T47D (cell line): ENCODE measurements at places on chromosomes 1 and 21.
A peak's percentile ranks its signal among the peaks of the same experiment; 100 is the strongest.

GRCh38 chr1:172480431-172480830 is 36.6 kb upstream of the PIGC start:
- no peak for DNase-seq

GRCh38 chr1:2802421-2802961 is 998 bp upstream of the TTC34 start:
- no peak for DNase-seq

- DNase-seq: no peak
These were observed 46.3 kb downstream of the COL18A1 start for GRCh38 chr21:45451091-45451740.

GRCh38 chr1:204806943-204807687 is 63.5 kb upstream of the NFASC start:
- DNase-seq: peak; percentile 91

DNA sequence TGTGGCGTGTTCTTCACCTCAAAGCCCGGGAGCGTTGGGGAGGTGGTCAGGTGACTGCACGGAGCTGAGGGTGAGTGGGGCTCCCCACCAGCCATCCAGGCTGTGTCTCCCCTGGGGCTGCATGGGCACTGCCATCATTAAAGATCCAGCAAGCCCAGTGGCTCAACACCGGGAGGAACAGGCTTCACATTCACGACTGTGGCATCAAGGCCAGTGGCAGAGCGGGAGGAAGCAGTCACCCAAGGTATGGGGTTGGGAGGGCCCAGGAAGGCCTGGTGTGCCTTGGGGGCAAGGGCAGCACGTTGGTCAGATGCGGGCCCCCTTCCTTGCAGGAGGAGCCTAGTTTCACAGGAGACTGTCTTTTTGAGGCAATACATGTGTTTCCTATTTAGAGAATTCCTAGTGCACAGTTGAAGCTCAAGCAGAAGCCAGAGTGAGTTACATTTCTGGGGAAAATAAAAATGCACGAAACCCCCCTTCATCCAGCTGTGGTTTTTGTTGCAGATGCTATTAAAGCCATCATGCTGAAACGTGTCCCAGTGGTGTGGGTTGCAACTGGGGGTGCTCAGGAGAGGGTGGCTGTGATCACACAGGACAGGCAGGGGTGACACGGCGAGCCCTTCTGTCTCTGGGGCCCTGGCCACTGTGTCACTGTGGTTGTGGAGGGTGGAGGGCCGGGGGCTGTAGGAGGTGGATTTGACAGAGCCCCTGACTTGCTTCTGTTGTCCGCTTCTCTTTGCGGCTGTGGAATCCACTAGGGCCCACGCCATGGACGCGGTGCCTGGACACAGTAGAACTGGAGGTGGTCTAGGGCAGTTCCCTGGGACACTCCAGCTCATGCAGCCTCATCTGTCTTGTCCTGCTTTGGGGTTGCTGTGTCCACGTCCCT is 34.1 kb downstream of the SNAP47 start:
- DNase-seq: no peak

DNA sequence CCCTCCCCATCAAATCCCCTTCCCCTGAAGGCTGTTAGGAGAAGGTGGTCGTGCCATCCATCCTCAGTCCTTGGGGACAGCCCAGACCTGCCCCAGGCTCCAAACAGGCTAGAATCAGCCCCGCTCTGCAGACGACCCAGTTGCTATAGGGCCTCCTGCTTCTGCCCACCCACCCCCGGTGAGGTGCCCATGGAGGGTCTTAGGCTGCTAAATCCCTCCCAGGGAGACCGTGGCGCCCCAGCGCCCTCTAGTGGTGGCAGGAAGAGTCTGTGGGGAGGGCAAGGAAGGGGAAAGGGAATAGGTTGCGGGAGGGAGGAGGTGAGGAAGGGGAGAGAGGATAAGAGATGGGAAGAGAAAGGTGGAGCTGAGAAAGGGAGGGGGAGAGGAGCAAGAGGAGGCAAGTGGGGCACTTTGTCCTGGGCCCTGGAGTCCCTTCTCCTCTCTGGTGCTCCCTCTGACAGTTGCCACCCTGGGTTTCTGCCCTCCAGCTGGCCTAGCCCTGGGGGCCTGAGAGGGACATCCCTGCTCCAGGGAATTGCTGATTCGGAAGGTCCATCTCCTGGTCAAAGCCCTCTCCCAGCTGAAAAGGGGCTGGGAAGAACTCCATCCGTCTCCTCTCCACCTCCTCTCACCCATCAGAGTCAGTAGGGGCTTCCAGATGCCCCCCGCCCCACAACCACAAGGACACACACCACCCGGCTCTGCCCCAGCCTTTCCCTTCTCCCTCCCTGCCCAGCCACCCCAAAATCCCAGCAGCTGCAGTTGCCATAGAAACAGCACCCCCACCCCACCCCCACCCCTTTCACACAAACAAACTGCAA is 55.4 kb downstream of the CAMK2N1 start:
- DNase-seq: no peak

DNA sequence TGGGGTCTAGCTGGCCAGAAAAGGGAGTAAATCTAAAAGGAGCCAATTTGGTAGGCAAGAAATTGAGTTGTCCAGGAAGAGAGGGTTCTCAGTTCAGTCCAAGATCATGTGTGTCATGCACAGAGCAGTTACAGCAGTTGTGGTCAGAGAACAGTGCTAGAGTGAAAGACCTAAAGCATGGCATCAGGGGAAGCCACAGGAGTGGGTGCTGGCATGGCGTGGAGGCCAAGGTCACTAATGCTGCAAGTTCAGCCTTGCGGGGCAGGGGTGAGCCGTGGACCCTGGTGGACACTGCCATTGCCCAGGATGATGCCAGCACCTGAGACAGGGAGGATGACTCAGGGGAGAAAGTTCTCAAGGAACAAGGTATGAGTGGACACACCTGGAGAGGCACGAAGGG is 16.6 kb upstream of the TMEM125 start:
- DNase-seq: no peak

DNA sequence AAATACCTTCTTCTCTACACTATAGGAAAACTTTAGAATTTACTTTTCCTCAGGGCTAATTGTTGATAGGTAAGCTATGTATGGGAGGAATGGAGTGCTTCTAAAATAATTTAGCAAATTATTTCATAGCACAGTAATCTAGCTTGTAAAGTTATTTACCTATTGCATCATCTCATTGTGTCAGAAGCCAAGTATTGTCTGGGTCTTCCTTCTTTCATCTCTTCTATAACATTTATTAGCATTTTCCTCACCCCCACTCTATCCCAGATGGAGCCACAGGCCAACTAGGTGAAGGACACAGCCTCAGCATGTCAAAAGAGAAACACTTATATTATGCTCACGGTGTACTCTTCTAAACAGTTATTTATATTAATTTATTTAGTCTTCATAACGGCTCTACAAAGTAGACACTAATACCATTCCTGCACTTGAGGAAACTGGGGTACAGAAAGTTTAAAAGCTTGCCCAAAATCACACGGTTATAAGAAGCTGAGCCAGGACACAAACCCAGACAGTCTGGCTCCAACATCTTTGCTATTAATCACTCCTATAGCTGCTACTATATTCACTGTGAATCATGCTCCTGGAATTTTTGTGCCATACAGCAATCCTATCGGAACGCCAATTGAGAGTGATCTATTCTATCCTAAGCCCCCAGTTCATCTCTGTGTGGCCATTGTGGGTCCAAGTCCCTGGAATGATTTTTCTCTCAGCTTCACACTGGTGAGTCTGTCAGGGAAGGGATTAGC is 43.1 kb downstream of the OR10J5 start:
- no peak for DNase-seq

GRCh38 chr1:204615881-204616280 is 69.7 kb downstream of the LRRN2 start:
- DNase-seq: no peak

- DNase-seq: no peak
These were observed 671.2 kb downstream of the MATN1 start for GRCh38 chr1:30052178-30052577.

- DNase-seq: no peak
These were observed 139.2 kb upstream of the CACNA1E start for GRCh38 chr1:181344091-181344490.

DNA sequence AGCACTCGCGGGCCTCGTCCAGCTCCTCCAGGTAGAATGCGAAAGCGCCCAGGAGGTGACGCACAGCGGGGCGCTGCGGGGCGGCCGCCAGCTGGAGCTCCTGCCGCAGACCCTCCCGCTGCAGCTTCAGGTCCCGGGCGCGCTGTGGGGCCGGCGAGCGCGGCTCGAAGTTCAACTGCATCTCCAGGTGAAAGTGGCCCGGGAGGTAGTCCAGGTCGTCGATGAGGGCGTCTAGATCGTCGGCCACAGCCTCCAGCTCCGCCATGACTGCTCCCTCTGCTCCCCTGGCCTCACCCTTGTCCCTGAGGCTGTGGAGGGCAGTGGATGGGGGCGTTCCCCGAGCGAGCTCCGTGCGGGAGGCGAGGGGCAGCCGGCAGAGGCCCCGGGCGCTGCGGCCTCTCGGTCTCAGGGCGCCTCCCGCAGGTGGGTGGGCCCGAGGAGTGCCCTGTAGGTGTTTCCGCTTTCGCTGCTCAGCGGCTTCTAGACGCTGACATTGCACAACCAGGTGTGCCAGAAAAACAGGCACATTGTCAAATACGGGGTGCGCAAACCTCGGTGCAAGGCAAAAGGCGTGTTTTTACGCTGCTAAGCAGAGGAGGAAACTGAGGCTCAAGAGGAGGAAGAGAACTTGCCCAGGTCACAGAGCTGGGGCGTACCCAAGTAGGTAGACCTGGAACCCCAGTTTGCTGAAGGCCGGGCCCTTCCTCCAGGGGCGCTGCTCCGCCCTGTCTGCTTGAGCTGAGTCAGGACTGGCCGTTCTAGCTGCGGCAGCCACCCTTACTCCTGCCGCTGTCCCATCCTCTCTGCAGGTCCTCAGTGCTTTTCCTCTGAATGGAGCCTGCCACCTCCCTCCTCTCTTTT is at the start of gene TTC22:
Gene TTC22, minus strand, starts transcription at position 425 of the 861 bp plus-strand sequence. Its CDS starts 160 bp downstream, at position 265.
- peak; percentile 56 for DNase-seq

DNA sequence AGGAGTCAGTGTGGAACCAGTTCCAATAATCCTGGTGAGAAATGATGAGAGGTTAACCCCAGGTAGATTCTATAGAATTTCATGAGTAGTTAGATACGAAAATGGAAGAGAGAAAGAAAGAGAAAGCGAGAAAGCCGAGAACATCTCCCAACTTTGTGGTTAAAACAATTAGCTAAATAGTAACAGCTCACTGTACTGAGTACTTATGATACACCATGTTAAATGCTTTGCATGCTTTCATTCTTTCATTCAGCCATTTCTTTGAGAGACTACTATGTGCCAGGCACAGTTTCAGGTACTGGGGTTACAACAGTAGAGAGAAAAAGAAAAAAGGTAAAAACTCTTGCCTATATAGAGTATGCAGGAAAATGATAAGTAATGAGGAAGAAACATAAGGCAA is 109.7 kb upstream of the SYT6 start:
- DNase-seq: no peak

DNA sequence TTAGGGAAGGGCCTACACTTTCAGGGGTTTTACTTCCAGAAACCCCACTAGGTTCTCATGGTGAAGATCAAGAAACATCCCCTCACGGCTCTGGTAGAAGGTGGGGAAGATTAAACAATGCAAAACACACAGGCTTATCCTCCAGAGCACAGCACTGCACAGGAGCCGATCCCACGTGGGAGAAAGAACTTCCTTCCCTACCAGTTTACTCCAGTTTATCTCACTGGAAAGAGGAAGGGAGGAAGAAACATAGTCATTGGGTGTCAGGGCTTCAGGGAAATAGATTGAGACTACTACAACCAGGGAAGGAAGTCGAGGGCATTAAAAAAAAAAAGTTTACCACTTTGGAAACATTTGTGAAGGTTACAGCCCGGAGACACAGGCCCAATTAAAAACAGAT is 164.4 kb downstream of the NTPCR start:
- DNase-seq: no peak

- DNase-seq: no peak
These were observed 6.3 kb upstream of the JUN start for GRCh38 chr1:58789996-58790660.

DNA sequence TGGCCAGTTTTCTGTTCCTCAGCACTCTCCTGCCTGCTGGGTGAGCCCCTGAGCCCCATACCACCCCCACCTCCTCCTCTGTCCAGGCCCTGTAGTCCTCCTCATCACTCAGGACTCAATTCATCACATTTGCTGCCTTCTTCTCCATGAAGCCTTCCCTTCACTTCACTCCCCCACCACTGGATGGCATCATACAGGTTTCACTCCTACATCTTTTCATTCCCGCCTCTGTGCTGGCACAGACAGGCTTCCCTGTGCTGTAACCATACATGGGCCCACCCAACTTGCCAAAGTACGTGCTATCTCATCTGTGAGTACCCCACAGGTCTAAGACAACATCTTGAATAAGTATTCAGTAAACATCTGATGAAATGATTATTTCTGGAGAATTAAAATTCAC is 56.9 kb downstream of the SLC45A1 start:
- peak; percentile 62 for DNase-seq

DNA sequence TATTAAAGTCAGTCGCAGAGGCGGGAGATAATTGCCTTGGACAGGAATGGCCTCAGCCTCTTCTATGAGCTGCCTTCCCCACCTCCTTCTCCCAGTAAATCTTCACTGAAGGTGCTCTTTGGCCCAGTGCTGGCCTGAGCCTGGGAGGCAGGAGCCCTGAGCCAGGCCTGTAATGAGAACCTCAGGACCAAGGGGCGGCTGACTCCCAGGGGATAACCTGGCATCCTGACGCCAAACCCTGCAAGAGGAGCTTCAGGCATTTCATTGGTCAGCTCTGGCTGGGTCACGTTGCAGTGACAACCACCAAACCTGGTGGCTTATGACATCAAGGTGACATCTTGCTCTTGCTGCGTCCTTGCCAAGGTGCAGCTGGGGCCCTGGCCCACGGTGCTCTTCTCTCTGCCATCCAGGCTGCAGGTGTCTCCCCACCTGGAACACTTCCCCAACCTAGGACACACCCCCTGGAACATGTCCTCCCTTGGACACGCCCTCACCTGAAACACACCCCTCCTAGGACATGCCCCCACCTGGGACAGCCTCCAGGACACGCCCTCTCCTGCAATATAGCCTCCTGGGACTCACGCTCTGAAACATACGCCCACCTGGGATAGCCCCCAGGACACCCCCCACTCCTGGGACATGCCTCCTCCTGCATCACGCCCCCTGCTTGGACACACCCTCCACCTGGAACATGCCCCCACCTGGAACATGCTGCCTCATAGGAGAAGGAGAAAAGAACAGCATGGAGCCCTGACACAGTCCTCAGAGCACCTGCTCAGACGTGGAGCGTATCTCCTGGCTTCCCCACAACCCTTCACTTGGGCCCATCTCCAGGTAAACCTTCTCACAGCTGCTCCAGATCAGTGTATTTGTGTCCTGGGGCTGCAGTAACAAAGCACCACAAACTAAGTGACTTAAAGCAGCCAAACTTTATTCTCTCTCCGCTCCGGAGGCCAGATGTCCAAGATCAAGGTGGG is 333.6 kb downstream of the NPHP4 start:
- no peak for DNase-seq
